NCI-H460 (cell line): ENCODE measurements at places on chromosomes 3 and 15.

GRCh38 chr3:183265834-183266417, 12.9 kb downstream of the B3GNT5 start:
- DNase-seq: no peak

GRCh38 chr3:105042586-105042985, 324.1 kb upstream of the ALCAM start:
- no peak for DNase-seq

DNA sequence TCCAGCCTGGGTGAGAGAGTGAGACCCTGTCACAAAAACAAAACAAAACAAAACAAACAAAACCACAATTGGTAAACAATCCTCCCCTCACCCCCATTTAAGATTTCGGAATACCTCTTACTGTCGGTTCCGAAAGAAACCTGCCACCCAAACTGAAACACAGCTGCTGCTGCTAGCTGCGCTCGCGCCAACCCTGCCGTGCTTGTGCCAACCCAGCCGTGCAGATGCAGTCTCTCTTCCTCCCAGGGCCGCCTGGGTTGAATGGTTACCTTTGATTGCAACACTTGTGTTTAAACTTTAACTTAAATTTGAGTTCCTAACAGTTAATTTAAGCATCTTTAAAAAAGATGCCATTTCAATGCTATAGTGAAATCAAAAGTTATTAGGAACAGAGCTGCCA, 28.5 kb upstream of the SPTBN5 start:
- DNase-seq: no peak

DNA sequence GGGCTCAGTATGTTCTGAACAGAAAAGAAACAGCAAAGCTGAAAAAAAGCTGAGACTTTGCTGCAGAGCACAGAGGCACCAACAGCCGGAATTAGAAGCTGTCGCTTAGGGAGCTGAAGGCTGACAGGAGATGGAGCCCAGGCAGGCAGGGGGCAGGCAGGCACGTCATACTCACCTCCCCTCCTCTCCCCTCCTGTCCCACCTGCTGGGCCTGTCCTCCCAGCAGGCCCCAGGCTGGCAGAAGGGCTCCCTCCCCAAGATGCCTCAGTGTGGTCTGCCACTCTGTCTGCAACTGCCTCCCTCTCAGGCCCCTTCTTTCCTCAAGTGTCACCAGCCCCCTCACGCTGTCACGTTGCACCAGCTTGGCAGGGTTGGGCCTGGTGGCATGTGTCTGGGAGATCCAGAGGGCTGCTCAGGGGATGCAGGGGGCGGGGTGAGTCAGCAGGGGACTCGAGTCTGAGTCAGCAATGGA, 3.2 kb upstream of the ANKRD63 start:
- no peak for DNase-seq

GRCh38 chr3:4426261-4426781, 40.7 kb downstream of the SUMF1 start:
- no peak for DNase-seq

GRCh38 chr3:185253645-185254410, at the start of gene EHHADH:
TSS of gene EHHADH (minus strand) at chr3:185254049. CDS start at chr3:185254022, 27 bp downstream.
- DNase-seq: peak; percentile 42

DNA sequence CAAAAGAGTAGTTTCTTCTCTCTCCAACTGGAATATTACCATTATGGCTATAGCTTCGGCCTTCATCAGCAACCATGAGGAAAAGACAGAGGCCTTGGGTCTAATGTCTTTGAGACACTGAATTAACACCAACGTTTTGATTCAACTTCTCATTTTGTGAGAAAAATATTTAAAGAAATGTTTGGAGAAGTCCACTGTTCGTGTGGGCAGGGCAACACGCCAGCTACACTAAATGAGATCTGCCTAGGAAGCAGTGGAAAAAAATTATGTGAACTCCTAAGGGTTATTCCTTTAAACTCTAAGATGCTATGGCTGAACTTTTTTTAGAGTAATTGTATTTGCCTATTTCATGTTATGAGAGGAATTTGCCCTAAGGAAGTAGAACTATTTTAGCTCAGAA, 41.8 kb downstream of the NCEH1 start:
- no peak for DNase-seq
